Activated CD4-positive, alpha-beta T cell treated with anti-CD3 and anti-CD28 coated beads, Interleukin-2, amount 10 ng/mL, durations not matched to agents 7 days and 5 days (primary cell): ENCODE measurements at places on chromosomes 4 and X.

DNA sequence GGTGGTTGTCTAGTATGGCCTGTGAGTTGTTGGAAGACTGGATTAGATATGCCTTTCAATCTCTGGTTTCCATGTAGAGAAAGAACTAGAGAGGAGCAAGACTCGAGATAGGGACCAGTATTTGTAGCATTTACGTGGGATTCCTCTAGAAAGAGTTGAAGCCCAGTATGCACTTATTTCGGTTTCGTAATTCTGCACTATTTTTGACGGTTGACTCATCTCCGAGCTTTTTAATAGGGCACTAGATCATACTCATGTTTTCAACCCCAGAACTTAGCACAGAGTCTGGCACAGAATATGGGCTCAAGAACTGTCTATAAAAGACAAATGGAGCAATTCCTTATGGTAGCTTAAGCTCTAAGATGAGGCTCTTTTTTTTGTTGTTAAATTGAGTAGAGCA lies 15.7 kb downstream of the HELT start:
- DNase-seq: no peak

GRCh38 chrX:44937606-44938005 lies 64.6 kb downstream of the KDM6A start:
- DNase-seq: no peak

- DNase-seq: no peak
These were observed 56.2 kb downstream of the LRRC66 start for GRCh38 chr4:51963841-51964517.

GRCh38 chr4:137703195-137703594 lies 170.9 kb upstream of the PCDH18 start:
- DNase-seq: no peak

DNA sequence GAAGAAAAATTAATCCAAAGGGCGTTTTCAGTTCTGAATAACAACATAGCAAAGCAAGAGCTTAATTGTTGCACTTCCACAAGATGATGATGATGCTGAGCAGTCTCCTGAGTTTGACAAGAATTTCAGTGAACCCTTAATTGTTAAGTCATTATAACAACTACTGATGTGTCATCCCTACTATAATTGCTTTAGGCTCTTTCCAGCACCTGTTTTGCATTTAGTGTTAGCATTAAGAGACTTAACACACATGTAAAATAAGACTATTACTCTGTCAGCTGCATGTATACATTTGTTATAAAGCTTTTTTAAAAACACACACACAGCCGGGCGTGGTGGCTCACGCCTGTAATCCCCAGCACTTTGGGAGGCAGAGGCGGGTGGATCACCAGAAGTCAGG lies 37.9 kb upstream of the GALNT7 start:
- DNase-seq: no peak

DNA sequence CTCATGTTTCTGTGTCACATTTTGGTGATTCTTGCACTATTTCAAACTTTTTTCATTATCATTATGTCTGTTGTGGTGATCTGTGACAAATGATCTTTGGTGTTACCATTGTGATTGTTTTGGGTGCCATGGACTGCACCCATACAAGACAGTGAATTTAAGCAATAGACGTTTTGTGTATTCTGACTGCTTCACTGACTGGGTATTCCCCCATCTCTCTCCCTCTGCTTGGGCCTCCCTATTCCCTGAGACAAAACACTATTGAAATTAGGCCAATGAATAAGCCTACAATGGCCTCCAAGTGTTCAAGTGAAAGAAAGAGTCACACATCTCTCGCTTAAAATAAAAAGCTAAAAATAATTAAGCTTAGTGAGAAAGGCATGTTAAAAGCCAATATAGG lies 60.2 kb downstream of the BANK1 start:
- DNase-seq: no peak

- no peak for DNase-seq
These were observed 160.8 kb downstream of the NAA11 start for GRCh38 chr4:79164907-79165610.

DNA sequence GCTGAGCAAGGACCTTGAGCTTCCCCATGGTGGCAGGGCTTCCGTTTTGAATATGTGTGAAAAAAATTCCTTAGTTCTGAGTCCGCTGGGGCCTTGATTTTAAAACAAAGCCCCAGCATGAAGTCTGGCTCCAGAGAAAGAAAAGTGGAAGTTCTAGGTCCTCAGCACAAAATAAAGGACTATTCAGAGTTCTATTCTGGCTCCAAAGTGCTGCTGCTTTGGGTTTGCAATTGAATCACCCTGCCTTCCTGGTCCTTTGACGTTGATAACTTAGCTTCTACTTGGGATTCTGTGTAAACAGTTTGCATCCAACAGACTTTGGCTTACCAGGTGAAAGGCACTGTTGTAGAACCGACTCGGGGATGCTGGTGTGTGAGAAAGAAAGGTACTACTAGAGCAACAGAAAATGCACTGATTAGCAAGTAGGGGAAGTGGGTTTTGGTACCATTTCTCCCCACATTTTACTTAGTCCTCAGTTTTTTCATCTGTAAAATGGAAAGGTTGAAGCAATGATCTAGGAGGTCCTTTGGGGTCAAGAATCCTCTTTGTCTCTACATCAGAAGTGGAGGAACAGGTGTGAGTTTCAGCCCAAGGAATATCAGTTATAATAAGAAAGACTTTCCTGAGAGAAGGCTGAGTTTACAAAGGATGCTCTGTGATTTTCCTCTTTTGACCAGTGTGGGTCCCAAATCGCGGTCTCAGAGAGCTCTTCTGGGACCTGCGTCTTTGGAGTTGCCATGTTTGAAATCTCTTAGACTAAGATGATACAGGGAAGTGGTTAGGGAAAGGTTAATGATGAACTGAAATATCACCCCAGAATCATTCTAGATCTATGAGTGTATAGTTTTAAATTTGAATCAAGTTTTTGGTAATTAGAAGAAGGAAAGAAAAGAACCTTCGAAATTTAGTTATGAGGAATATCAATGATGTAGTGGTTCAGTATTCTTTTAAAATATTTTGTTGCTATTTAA lies 28.2 kb downstream of the IGFBP7 start:
- no peak for DNase-seq

DNA sequence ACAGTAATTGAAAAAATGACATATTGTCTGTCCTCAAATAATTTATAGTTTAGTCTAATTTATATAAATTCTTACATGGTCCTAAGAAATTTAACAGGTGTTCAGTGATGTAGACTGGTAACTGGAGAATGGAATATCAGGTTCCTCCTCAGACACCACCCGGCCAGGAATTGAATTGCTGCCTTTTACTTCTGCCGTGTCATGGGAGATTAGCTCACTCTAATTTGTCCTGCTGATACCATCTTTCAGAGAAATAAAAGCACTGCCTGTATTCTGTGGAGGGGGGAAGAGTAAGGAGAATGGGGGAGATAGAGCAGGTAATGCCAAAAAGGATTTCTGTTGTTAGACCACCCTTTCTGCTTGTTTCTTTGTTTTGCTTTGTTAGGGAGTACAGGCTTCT lies 125.2 kb upstream of the KLHL4 start:
- DNase-seq: no peak

GRCh38 chr4:146110871-146111485 lies 64.5 kb upstream of the LSM6 start:
- DNase-seq: no peak

DNA sequence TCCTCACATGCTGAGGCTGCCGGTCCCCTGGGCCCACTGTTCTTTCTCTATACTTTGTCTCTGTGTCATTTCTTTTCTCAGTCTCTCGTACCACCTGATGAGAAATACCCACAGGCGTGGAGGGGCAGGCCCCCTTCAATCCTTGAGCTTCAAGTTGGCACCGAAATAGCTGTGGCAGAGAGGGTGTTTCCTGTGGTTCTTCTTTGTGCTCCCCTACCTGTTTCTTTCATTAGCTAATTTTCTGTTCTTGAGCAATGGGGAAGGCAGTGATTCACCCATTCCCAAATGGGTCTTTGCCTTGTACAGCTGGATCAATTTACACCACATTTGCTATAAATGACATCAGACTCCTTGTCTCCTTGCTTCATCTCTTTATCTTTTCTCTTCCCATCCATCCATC lies 2.1 kb upstream of the CYSLTR1 start:
- no peak for DNase-seq

- no peak for DNase-seq
These were observed 133.1 kb downstream of the AFAP1 start for GRCh38 chr4:7806338-7807090.
